IMR-90 (cell line): ENCODE measurements at places on chromosomes 16 and 17. TPM values are rescaled to one million over a fixed set of nuclear protein-coding genes. Genes with fewer than 3 reads are reported as not detected.

The HOXB3 gene
- polyA plus RNA-seq = 59.6 and 76.4 TPM in 2 replicates

DNA sequence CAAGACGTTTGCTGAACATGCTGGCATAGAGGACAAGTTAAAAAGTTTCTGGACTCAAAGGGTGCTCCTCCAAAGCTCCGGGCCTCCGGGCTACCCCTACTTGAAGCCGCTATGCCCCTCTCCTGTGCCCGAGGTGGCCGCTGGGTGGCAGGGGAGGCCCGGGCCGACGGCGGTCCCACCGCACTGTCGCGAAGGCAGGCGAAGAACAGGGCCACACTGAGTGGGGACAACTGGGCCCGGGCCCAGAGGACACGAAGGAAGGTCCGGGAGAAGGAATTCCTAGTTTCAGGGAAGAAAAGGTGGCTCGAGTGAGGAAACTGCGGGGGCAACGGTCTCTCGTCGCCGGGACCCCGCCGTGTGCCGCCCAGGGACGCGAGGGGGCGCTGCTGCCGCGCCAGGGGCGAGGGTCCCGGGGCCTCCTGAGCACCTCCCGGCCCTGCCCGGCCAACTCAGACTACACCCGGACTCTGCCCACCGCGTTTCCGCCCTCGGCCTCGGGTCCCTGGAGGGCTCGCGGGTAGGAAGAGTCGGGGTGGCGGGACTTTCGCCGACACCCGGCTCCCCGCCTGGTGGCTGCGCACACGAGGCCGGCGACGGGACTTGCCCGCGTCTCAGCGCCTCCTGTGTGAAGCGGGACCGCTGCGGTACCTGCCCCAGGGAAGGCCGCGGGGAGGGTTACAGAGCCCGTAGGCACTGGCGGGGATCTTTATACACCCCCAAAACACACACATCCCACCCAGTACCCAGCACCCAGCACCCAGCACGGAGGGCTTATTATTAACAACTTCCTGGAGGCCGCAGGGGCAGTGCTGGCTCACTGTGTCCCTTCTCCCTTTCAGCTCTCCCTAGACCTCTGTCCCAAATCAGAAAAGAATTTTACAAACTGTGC, 772 bp upstream of the CHCT1 start:
- DNase-seq = peak; percentile 33

GRCh38 chr16:58276346-58276951, 18.4 kb downstream of the PRSS54 start:
- DNase-seq = no peak

DNA sequence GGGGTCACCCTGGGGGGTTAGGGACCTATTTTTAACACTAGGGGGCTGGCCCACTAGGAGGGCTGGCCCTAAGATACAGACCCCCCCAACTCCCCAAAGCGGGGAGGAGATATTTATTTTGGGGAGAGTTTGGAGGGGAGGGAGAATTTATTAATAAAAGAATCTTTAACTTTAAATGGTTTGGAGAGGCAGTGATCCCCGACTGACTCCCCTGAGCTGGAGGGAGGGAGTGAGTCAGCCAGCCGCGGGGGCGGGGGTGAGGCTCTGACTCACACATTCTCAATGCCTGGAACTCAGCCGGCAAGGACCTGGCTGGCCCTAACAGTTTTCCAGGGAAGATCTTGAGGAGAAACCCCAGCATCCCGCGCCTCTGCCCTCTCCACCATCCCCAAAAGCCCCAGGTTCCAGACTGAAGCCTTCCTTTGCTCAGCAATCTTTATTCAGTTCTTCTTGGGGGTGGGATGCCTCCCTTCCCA, 1.5 kb downstream of the HCFC1R1 start:
- peak; percentile 95 for DNase-seq

The RUNDC3A gene
- polyA plus RNA-seq = 0.07 and 0.34 TPM in 2 replicates

DNA sequence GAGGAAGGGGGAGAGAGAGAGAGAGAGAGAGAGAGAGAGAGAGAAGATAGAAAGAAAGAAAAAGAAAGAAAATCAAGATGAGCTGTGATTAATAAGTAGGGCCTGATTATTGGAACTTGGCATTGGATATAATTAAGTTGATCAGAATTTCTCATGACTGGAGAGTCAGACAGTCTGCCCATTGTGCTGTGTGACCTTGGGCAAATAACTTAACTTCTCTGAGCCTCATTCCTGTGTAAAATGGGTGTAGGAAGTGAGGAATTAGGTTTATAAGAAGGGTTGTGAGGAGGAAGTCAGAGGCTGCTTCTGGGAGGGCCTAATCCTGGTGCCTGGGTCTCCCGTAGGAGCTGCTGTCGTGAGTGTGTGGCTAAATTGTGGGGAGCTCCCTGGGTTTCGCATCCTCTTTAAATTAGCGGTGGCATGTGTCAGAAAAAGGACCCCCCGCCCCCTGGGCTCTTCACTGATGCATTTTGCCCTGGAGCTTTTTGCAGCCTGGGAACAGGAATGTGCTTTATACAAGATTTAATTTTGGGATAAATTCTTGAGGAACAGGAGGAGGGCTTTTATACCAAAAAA, 76.0 kb downstream of the CMIP start:
- no peak for DNase-seq

The KCNH6 gene
- 0.17 and 0.32 TPM in 2 replicates for polyA plus RNA-seq

DNA sequence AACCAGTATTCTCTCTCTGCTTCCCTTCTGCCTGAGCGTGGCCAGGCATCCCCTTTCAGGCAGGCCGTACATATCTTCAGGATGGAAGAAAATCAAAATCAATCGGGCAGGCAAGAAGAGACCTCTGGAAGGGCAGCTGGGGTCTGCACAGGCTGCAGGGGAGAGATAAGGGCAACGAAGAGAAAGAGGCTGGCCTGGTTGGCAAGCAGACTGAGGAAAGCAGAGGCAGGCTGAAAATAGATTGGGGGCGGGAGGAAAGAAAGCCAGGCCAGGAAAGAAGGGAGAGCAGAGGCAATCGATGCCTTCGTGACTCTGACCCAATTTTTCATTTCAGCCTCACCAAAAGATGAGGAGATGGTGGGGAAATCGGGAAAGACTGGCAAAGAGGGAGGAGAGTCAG, 18.1 kb downstream of the PIPOX start:
- DNase-seq = no peak

The CFAP97D1 gene
- polyA plus RNA-seq = 0.03 TPM in 1 of 2 replicates, not detected in the other

DNA sequence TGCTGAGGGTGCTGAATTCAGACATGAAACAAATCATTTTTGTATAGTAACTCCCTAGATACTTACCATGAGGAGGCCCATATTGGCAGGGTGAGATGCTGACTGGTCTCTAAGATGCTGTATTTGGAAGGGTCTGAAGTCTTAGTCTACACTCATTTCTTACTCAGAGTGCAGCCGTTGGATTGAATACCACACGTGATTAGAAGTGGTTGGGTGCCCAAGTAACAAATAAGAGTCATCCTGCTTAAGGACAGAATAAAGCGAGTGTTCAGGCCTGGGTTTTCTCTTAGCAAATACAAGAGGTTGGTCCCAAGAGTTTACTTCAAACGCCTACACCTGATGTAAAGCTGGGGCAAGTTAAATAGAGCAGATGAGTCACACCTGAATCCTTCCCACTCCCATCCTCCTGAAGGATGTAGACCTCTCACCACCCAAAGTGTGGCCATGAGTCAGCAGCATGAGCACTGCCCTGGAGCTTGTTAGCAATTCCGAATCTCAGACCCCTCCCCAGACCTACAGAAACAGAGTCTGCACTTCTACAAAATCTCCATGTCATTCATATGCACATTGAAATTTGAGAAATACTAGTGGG, 284.6 kb upstream of the CDH5 start:
- DNase-seq = peak; percentile 94

DNA sequence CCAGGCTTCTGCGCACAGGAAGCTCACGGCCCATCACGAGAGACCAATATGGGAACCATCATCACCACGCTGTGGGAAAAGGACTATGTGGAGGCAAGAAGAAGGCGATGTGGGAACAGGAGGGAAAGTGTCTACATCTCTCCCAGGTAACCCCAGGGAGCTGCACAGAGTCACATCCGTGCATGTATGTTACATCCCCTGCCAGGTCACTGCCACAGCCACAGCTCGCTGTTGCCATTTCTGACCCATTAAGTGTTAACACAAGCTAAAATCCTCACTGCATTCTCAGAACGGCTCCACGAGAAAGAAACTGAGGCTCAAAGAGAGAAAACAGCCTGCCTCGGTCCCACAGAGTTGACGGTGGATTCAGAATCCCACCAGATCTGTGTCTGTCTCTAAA, 319.1 kb downstream of the FOXL1 start:
- no peak for DNase-seq

DNA sequence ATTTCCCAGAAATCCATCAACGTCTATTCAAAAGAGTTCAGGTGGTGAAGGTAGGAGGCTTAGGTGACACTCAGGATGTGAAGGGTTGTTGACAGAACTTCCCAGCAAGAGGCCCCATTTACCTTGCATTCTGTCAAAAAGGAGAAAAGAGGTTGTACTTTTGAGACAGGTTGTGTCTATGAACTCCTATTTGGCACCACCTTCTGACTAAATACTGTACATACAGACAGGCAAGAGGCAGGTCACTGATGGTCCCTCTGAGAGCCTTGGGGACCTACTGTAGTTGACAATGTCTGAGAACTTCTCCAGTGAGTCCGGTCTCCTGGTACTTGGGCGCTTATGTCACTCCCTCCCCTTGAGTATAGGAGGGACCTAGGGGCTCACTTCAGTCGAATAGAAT, 479.3 kb upstream of the ZFHX3 start:
- DNase-seq = peak; percentile 1

DNA sequence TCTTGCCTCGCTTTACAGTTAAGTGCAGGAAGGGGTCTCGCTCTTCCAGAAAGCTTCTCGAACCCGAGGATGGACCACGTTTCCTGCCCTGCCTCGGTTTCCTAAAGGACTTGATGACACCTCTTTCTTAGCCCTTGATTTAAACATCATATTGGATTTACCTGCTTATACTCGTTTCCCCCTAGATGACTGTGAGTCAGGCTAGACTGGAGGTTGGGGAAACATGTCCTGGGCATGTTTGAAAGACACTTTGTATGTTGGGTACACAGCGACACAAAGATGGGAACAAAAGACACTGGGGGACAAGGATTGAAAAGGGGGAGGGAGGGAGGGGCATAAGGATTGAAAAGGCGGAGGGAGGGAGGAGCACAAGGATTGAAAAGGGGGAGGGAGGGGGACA, 30.0 kb downstream of the SDK2 start:
- no peak for DNase-seq

DNA sequence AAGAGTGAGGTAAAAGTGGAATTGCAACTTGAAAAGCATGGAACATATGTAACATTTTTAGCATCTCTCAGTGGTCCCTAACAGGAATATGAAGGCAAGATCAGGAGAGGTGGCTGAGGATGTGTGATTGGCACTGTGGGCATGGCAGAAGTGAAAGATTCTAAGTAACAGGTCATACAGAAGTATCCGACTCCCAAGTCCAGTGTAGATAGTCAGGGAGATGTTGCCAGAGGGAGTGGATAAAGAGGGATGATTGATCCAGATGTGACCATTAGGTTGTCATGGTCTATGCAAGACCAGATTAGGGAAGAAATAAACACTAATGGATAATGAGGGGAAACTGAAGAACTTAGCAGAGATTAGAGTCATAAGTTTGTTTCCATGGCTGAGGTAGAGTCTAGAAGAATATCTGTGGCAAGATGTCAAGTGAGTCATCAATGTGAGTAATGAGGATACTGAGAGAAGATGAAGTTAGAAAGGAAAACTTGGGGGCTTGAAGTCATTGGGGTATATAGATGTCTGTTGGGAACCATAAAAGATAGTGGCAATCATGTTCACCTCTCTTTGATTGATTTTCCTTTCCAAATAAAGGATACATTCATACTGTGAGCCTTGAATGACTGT, 23.9 kb upstream of the CAPNS2 start:
- DNase-seq = peak; percentile 72

The HBQ1 gene
- 0.92 and 1.7 TPM in 2 replicates for polyA plus RNA-seq

- no peak for DNase-seq
These were observed 110.8 kb upstream of the DNAH9 start for GRCh38 chr17:11487469-11487868.

- DNase-seq = no peak
These were observed 123.5 kb downstream of the IRF8 start for GRCh38 chr16:86022381-86022960.

DNA sequence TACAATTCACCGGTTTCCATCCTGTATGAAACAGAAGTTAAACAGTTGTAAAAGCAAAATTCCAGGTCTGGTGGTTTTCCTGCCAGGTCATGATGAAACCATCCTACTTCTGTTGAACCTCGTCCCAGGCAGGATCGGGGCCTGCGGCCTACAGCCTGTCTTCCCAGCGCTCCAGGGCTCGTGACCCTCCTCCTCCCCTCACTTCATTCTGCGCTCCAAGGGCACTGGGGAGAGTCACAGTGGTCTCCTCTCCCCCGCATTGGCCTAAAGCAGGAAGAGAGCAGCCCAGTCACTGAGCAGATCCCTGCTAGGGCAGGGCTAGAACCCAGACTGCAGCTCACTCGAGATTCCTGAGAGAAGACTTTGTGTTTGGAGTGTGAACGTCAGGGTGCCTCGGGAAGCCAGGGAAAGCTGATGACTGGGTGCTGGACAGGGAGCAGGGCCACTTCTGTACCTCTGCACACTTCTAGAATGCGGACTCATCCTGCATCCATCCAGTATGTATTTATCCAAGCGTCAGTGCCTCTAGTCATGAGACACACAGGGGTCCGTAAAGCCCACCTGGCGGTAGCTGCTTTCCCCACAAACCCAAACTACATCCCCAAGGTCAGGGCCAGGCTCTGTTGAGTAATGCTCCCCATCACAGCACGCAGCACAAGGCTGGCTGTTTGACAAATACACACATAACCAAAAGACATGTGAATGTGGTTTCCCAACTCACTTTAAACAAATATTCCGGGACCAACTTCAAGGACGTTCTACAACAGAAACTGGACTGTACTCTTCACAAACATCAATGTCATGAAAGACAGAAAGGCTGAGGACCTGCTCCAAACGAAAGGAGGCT, 1.7 kb upstream of the ITGAE start:
- DNase-seq = peak; percentile 90

DNA sequence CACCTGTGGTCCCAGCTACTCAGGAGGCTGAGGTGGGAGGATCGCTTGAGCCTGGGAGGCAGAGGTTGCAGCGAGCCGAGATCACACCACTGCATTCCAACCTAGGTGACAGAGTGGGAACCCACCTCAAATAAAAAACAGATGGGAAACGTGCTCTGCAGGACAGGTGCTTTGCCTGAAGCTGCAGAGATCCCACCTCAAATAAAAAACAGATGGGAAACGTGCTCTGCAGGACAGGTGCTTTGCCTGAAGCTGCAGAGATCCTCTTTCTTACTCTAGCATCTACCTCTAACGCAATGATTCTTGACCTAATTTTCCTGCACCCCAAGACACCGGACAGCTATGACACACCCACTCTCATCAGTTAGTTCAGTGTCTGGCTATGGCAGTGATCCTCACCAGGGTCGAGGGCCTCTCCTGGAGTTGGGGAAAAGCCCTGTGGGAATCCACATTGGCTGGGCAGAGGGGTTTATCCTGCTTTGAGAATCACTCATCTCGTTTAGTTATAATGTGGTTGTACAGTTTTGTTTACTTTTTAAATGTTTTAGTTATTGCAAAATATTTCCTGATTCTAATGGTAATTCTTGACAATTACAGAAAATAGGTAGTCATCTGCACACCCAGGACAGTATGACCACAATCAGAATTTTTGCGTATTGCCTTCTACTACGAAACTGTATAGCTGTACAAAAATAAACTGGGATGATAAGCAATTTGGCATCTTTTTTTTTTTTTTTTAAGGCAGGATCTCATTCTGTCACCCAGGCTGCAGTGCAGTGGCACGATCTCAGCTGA, 11.4 kb downstream of the VPS53 start:
- DNase-seq = peak; percentile 49
